Activated T-cell treated with anti-CD3 and anti-CD28 coated beads, Interleukin-2, amount 50 U/mL, for 72 hours (primary cell): ENCODE measurements at places on chromosomes 13 and 19.
A peak's percentile ranks its signal among the peaks of the same experiment; 100 is the strongest.

- no peak for DNase-seq
These were observed 5.8 kb downstream of the MLLT1 start for GRCh38 chr19:6273701-6274601.

DNA sequence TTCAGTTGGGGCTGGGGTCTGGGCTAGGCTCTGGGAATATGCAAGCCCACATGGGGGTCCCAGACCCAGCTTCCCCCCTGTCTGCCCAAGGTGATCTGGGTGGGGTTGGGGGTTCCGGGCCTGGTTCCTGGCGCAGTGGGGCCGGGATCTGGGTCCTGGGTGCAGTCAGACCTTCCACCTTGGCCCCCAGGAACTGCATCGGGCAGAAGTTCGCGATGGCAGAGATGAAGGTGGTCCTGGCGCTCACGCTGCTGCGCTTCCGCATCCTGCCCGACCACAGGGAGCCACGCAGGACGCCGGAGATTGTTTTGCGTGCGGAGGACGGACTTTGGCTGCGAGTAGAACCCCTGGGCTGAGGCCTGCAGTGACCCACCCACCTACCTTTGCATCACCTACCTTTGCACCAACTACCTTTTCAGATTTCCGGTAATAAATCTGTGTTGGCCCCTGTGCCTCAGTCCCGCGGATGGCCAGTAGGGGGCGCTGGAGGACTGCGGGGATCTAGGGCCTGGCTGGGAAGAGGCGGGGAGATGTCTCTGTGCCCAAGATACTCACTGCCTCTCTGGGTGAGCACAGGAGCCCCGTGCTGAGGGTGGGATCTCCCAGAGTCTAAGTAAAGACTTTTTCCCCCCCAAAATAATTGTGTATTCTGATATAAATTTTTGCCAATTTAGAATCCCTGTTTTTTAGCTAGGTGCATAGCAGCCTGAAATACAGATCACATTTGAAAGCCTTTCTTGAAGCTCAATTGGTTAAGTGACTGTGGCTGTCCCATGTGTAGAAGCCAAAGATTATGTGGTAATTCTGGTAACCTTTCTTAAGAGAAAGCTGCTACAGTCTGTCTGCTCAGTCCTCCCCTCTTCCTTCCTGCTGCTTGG, 11.5 kb upstream of the CYP4F3 start:
- peak; percentile 84 for DNase-seq

- no peak for DNase-seq
These were observed 95.3 kb upstream of the TEX29 start for GRCh38 chr13:111225166-111225565.

GRCh38 chr13:94419304-94419924, 60.1 kb downstream of the DCT start:
- peak; percentile 51 for DNase-seq

DNA sequence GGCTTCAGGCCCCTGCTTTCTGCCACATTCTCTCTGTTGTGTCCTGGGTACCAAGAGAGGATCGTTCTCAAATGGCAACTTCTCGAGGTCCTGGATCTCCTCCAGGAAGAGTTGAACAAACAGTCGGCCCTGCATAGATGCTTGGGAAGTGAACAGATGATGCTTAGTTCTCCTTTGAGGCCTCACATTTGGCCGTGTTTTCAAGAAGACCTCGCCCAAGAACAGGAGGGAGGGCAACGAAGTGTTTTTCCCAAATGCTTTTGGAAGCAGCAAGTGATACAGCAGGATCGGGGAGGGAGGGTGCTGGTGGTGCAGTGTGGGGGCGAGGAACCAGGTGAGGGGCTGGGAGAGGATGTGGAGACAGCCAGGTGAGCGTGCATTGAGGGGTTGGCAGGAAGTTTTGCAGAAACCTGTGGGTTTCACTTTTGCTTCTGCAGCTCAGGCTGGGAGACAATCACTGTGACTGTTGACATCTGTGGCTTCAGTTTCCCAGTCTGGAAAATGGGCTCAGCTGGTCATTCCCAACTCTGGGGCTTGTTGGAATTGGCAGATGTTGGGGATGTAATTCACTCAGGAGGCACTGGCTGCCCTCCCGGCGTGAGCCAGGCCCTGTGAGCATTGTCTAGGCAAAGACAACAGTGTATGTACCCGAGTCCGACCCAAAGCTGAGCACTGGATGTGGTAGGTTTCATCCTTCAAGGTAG, 21.6 kb downstream of the MAST3 start:
- peak; percentile 57 for DNase-seq

DNA sequence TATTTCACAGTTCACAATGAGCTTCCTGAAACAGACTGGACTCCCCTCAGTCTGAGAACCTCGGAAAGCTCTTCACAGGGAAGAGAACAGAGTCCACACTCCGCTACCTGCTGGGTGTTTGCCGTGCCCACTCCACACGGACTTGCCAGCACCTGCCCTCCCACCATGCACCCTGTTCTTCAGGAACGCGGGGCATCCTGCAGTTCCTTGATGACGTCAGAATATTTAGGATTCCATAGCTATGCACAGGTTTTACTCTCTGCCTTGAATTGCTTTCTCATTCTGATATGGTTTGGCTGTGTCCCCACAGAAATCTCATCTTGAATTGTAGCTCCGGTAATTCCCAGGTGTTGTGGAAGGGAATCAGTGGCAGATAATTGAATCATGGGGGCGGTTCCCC, 74.4 kb upstream of the FARP1 start:
- no peak for DNase-seq

DNA sequence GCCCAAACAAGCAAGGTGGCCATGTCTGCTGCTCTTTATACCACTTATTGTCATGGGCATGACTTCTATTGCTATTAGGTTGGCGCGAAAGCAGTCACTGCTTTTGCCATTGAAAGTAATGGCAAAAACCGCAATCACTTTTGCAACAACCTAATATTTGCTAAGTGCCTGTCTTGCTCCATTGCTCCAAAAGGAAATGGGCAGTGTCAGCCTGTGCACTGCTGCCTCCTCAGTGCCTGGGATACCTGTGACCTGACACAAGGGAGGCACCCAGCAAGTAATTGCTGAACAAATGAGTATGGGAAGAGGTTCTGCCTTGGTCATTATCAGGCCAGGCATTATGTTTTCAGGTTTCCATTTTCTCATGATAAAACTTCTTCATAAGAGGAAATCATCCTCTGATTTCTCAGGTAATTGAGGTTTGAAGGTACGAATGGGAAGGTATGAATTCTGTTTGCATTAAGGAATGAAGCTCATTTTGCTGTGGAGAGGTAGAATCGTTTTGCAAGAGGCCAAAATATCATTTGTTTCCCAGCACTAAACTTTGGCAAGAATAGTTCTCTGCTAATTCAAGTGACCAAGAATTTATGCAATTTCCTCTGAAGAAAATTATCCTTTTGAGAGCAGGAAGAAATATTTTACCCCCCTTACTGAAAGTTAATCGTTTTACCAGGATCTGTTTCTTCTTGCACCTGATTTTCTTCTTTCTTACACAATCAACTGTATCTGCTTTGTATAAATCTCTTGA, 128.4 kb upstream of the SPRY2 start:
- DNase-seq, result no peak

GRCh38 chr13:110232142-110232541, 74.8 kb downstream of the COL4A1 start:
- no peak for DNase-seq

GRCh38 chr19:33740811-33741396, 55.8 kb upstream of the KCTD15 start:
- peak; percentile 2 for DNase-seq

DNA sequence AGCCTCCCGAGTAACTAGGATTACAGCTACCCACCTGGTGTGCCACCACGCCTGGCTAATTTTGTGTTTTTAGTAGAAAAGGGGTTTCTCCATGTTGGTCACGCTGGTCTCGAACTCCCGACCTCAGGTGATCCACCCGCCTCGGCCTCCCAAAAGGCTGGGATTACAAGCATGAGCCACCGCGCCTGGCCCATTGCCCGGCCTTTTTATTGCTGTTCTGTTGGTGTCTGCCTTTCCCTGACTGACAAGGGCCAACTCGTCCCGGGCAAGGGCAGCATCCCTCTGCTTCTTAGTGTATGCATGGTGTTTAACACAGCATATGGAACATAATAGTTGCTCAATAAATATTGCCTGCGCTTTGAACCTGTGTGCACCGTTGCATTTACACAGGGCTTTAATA, 6.2 kb upstream of the RETN start:
- DNase-seq, result no peak

DNA sequence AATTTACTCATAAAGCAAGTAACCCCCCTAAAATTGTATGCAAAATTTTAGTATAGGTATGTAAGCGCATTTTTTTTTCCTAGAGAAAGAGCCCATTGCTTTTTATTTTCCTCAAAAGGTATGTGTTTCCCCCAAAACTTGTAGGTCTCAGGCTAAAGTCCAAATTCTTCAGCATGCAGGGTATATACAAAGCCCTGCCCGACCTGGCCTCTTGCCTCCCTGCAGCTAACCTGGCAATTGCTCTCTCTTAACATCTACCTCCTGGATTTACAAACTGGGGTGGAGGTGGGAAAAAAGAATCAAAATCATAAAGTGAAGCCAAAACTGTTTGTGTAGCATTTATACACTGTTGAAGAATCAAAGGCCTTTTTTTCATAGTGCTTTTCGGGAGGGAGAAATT, 107.8 kb downstream of the KCNRG start:
- no peak for DNase-seq

- DNase-seq, result no peak
These were observed 4.9 kb downstream of the UCHL3 start for GRCh38 chr13:75554464-75554863.

- DNase-seq, result peak; percentile 69
These were observed at the start of gene ANGPTL4 for GRCh38 chr19:8363803-8364771. Gene ANGPTL4 (plus strand): TSS chr19:8364155. CDS start chr19:8364322, 167 bp downstream.
